ENCODE measurements at places on chromosomes 3 and 15. TPM values are rescaled to one million over a fixed set of nuclear protein-coding genes. Genes with fewer than 3 reads are reported as not detected.

The C3orf49 gene
- not detected for polyA plus RNA-seq

The CADM2 gene
- 0.60 TPM for polyA plus RNA-seq

The CRYGS gene
- 2.3 TPM for polyA plus RNA-seq

The GP5 gene
- 0.23 TPM for polyA plus RNA-seq

The KNL1 gene
- 2.0 TPM for polyA plus RNA-seq

The FGF7 gene
- polyA plus RNA-seq, result 0.25 TPM

The ARHGEF26 gene
- 1.2 TPM for polyA plus RNA-seq

The SNTN gene
- polyA plus RNA-seq, result not detected

The NAA80 gene
- 10.5 TPM for polyA plus RNA-seq

The TM2D3 gene
- 71.6 TPM for polyA plus RNA-seq

The CPLX3 gene
- not detected for polyA plus RNA-seq

The HDGFL3 gene
- polyA plus RNA-seq, result 8.0 TPM

The GRM7 gene
- 0.29 TPM for polyA plus RNA-seq

Measured in SK-N-SH (cell line).